ENCODE measurements at places on chromosomes 7 and 10. TPM values are rescaled to one million over a fixed set of nuclear protein-coding genes. Genes with fewer than 3 reads are reported as not detected.

DNA sequence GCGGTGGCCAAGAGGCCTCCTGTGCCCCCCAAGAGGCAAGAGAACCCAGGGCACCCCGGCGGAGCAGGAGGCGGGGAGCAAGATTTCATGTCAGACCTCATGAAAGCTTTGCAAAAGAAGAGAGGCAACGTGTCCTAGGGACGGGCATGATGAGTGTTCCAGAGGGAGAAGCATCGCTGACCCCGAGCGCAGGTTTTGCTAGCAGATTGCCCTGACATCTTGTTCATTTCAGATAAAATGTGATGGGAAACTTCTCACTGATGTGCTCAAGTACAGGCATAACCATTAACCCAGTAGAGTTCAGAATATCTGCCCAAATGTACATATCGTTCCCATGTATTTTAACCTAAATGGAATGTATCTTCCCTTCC is 129.2 kb downstream of the APBB1IP start:
- DNase-seq = no peak

DNA sequence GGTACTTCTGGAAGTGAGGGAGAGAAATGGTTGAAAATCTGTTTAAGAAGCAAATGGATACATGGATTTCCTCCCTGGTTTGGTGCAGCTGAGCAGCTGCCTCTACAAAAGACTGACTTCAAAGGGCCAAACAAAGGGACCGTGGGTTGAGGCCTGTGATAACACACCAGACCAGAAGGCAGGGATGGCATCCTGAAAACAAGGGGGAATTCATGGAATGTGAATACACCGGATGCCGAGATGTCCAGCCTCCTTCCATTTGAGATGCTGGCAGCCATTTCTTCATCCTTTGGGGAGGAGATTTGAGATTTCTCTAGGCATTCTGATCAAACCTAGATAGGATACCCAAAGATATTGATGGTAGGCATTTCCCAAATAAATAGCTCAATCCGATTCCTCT is 36.9 kb downstream of the TAF3 start:
- no peak for DNase-seq

DNA sequence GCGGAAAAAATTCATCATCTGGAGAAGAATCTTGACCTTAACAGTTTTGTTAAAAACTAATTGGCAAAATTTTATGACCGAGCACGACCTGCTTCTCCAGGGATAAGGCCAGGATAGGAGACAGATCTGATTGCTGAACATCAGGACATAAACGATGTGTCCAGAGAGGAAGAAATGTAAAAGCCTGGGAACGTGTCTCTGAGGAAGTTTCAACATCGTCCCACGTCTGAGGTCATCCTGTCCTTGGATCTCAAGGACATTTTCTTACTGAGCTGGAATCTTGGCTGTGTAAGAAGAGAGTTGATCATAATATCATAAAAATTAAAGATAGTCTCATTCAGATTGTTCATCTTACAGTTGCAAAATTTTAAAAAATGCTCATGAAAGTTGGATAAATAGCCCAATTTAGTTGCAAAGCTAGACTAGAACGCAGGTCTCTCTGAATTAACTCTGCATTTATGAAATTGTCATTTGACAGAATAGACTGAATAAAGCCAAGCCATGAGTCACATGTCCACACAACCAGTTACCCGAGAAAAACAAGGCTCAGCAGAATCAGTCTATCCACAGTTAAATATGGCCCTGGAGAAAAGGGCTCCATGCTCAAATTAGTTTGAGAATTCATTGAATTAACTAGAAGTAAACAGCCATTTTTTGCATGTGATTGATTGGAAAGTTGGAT is 120.0 kb upstream of the EGFR start:
- DNase-seq = no peak

DNA sequence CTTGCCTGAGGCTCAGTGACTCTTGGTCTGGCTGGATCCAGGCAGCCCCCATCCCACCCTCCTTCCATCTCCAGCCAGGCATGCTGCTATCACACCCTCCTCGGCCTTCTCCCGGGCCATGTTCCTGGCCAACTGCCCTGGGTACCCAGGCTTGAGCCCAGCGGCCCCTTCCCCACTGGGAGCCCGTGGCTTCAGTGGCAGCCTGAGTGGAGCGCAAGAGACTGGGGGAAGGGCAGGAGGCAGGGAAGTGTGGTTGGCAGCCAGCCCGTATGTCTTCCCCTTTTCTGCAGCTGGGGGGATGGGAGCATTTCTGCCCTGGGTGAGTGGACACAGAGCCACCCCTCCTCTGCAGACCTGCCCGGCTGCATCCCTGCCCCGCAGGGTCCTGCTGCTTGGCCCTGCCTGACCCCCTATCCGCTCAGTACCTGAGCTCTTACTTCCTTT is 148.5 kb downstream of the ARHGAP22 start:
- DNase-seq = peak; percentile 60

DNA sequence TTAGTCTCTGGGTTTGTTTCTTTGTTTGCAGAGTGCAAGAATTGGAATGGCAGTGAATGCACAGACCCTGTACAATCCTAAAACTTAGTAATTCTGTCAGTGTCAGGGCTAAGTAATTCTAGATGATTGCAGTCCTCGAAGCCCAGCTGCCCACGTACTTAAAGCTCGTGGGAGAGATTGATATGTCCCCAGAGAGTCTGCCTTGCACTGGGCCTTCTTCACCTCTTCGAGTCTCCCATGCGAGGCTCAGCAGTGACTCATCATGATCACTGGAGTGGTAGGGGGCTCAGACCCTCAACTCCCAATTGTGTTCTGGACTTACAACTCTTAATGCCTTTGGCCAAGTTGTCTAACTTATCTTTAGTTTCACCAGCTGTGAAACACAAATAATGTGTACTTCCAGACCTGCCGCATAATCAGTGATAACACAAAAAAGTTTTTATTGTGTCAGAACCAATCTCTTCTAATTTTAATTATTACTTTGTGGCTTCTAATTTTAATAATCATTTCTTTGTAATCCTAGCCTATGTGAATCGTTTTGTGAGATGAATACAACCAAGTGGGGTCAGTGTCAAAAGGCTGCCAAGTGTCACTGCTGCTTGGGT is 345.6 kb upstream of the LRGUK start:
- no peak for DNase-seq

- no peak for DNase-seq
These were observed 36.3 kb downstream of the ENTPD1 start for GRCh38 chr10:95792211-95792780.

DNA sequence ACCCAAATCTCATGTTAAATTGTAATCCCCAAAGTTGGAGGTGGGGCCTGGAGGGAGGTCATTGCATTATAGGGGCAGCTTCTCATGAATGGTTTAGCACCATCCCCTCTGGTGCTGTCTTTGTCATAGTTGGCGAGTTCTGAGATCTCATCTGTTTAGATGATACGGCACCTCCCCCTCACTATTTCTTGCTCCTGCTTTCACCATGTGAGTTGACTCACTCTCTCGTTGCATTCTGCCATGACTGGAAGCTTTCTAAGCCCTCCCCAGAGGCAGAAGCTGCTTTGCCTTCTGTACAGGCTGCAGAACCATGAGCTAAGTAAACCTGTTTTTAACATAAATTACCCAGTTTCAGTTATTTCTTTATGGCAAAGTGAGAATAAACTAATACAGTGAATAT is 18.9 kb upstream of the ZNF138 start:
- DNase-seq = no peak

GRCh38 chr10:128116851-128117615 is 9.2 kb downstream of the MKI67 start:
- DNase-seq = no peak

DNA sequence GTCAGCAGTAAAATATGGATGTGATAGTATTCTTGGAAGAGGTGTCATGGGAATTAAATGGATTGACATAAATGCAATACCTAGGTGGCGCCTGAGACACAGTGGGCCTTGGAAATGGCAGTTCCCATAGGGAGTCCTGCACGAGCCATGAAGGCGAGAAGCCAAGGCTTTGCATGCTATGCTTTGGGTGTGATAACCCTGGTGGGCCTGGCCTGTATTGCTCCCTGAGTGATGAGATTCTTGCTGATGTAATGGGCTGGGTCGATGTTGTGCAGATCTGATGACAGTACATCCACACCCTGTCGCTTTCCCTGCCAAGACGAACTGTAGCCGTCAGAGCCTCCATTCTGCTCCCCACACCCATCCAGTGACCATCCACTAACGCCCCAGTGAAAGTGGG is 46.4 kb downstream of the CREB5 start:
- peak; percentile 55 for DNase-seq

- no peak for DNase-seq
These were observed 238.2 kb downstream of the TEX36 start for GRCh38 chr10:125444790-125445189.

DNA sequence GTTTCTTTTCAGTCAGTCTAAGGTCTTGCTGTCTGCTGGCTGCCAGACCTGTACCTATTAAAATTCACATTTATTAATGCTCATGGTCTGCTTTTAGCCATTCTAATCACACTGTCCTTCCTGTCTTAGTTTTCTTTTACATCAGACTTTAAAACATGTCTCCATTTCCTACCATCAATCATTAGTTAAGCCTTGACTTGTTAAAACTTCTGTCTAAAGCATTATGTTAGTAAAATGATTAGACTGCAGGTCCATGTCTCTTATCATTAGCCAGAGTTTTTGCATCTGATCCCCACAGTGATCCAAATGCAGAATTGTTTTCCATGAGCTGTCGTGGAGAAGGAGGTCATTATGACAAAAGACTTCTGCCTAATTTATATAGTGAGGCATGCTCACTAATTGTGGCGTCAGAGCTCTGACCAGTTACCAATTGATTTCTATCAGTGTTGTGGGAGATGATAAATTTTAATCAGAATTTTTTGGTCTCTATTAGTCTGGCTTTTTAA is 226.5 kb downstream of the DKK1 start:
- no peak for DNase-seq

DNA sequence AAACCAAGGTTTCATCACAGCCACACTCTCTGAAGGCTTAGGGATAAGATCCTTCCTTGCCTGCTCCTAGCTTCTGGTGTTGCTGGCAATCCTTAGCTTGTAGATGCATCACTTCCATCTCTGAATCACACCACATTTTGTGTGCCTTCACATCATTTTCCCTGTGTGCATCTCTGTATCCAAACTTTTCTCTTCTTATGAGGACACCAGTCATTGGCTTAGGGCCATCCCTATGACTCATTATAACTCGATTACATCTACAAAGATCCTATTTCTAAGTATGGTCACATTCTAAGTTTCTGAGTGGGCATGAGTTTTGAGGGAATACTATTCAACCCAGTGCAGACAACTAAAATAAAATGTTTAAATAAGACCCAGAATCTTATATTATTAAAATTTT is 121.7 kb downstream of the C7orf25 start:
- DNase-seq = no peak

GRCh38 chr10:85657476-85658113 is 709.0 kb downstream of the GRID1 start:
- no peak for DNase-seq

DNA sequence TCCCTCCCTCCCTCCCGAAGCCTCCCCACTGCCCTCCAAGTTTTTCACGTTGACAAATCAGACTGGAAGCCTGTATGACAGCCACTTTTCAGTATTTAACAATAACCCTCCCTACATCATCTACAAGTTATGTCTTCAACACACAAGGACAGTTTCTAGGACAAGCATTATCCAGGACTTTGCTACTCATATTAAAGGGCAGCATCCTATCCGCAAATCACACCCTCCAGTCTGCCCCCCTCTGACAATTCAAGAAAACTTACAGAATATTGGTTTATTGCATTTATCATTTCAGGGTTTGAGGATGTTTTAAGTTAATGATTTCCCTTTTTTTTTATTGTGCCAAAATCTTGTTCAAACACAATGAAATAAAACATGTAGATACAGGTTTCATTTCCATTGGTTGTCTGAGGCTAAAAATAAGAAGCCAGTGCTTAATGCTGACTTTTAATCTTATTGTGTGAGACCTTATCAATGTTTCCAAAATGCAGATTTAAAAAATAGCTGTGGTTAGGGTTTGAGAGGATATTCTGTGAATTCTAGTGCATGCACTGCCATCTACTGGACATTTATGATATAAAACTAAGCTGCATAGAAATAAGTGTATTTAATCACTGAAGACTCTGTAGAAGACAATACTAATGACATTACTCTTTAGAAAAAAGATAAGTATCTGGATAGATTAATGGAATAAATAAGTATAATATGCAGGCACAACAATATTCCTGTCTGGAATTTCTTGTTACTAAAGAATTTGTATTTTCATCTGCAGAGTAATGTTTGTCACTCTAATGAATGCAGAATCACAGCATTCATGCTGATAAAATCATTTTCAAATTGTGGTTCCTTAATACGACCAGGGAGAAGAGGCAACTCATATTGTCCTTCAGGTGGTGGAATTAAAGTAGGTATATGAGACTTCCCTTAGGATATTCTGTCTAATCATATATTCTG is 64.1 kb downstream of the CAV1 start:
- no peak for DNase-seq

DNA sequence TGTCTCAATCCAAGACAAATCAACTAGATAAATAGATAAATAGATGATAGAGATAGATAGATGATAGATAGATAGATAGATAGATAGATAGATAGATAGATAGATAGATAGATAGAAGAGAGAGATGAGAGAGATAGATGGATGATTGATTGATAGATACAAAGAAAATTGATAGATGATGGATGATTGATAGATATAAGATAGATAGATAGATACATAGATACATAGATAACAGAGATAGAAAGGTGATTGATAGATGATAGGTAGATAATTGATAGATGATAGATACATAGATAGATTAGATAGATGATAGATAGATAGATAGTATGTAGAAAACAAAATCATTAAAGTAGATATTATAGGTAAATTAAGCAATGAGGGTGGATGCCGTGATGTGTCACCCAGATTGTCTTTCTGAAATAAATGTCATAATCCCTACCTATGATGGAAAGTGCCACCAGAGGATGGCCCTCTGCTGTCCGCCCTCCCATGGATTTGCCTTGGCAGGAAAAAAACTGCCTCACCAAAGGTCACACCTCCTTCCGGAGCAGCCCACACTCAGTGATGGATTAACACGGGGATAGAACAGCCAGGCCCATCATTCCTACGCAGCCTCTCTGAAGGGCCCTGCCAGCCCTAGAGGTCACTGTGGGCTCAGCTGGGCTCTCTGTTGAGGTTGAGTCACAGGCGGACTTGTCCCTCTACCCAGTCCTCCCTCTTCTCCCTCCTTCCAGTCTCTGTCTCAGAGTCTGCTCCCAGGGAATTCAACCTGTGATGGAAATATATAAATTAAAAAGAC is 50.8 kb downstream of the KCNH2 start:
- no peak for DNase-seq

CCL24 gene
- total RNA-seq = not detected

FAM25G gene
- not detected for total RNA-seq

PLAU gene
- total RNA-seq = 18.2 TPM

CYP3A7 gene
- not detected for total RNA-seq

CALD1 gene
- 40.2 TPM for total RNA-seq

COBL gene
- 139 TPM for total RNA-seq

NOBOX gene
- not detected for total RNA-seq

CALHM3 gene
- not detected for total RNA-seq
